HEK293T (cell line): ENCODE measurements at places on chromosomes 6 and 20.

- peak; percentile 23 for DNase-seq
Measured at GRCh38 chr6:88725111-88725975, 238.1 kb downstream of the RNGTT start.

GRCh38 chr6:89067796-89068195 is 12.8 kb upstream of the PNRC1 start:
- no peak for DNase-seq

DNA sequence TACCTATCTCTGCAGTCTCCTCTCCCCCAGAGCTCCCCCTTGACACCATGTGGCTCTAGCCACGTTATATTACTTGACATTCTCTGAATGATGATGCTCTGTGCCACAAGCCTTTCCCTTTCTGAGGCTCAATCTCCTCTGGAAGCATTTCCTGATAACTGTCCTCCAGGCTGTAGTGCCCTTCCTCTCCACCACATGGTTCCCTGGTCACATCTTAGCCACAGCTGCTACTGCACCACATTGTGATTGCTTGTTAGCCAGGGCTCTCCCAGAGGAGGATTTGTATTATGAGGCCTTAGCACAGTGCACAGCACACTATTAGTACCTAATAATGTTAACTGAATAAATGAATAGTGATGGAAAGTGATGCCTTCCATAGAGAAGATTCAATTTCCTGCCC is 63.9 kb upstream of the RCAN2 start:
- DNase-seq, result no peak

DNA sequence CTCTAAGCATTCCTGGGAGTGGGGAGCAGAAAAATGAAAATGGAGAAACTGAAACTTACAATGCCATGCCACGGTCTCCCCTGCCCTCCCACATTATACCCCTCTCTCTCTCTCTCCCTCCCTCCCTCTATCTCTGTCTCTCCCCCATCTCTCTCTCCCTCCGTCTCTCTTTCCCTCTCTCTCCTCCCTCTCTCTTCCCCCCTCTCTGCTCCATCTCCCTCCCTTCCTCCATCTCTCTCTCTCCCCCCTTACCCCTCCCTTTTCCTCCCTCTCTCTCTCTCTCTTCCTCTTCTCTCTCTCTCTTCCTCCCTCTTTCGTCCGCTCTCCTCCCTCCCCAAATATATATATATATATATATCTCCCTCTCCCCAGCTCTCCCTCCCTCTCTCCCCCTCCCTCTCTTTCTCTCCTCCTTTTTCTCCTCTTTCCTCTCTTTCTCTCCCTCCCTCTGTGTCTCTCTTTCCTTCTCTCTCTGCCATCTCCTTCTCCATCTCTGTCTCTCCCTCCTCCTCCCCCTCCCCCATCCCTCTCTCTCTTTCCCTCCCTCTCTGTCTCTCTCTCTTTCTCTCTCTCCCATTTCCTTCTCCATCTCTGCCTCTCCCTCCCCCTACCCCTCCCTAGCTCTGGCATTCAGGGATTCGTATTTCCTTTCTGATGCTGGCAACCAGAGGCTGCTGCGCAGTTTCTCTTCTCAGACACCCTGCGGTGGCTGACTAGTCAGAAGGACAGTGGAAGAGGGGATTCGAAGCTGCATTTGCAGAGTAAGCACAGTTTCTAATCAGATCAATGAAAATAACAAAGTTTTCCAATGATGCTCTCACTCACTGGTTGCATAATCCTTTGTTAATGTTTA is 13.9 kb upstream of the VAPB start:
- no peak for DNase-seq

DNA sequence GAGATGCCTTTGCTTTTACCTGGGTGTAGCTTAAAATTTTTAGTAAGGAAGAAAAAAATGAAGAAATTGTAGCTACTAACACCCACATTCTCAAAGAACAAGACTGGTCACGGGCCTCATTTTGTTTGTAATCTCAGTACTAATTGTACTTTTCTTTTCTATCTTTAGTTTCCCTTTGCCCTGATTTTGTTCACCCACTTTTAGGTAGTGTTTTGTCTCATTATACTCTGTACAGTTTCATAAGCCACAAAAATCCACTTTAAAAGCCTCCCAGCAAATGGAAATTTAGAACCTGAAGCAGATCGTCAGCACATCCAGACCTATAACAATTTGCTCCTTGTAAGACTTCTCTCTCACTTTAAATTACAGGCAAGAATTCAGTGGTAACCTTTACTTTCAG is 43.3 kb downstream of the TP53INP2 start:
- no peak for DNase-seq

DNA sequence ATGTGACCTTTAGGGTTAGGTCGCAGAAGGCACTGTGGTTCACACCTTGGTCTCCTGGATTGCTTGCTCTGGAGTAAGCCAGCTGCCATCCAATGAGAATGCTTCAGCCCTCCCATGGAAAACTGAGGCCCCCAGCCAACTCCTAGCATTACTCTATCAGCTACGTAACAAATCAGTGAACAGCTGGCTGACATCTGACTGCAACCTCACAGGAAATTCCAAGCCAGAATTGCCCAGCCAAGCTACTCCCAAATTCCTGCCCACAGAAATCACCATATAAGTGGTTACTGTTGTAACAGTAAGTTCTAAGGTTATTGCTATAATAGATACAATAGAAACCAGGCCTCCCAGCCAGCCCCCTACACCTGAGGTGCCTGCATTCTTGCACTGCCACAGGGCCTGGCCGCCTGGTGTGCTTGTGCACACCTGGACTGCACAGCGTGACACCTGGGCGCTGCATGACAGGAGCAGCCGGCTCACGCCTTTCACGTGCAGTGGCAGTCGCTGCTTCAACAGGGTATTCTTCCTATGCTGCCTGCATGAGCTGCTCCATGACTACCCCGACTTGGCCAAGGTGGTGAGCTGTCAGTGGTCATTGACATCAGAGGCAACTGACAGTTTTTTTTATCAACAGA is 429.7 kb upstream of the RUNX2 start:
- DNase-seq, result no peak

GRCh38 chr20:61191096-61191495 is 61.0 kb upstream of the CDH4 start:
- no peak for DNase-seq

GRCh38 chr6:162468326-162468725 is 259.2 kb downstream of the PRKN start:
- DNase-seq, result no peak

- DNase-seq, result no peak
Measured at GRCh38 chr6:87504441-87504840, 31.7 kb downstream of the SLC35A1 start.

DNA sequence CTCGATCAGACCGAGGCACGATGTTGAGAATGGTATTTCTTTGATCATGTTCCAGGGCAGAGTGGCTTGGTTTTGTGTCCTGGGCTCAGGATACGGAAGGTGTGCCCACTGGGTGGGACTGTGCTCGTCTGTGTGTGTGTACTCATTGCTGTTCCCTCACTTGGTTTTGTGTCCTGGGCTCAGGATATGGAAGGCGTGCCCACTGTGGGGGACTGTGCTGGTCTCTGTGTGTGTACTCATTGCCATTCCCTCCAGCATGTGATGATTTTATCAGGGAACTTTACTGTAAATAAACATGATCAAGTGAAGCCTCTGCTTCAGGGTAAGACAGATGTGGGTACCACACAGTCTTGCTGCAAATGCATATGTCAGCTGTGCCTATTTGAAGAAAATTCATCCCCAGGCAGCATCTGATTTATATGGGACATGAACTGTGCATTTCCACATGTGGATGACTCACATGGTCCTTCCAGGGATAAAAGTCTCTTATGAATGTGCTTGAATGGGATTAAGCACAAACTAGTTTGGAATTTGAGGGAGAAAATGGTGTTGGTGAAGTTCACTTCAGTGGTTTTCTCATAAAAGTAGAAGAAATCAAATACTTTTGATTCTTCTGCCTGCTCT is 274.3 kb downstream of the QKI start:
- no peak for DNase-seq

DNA sequence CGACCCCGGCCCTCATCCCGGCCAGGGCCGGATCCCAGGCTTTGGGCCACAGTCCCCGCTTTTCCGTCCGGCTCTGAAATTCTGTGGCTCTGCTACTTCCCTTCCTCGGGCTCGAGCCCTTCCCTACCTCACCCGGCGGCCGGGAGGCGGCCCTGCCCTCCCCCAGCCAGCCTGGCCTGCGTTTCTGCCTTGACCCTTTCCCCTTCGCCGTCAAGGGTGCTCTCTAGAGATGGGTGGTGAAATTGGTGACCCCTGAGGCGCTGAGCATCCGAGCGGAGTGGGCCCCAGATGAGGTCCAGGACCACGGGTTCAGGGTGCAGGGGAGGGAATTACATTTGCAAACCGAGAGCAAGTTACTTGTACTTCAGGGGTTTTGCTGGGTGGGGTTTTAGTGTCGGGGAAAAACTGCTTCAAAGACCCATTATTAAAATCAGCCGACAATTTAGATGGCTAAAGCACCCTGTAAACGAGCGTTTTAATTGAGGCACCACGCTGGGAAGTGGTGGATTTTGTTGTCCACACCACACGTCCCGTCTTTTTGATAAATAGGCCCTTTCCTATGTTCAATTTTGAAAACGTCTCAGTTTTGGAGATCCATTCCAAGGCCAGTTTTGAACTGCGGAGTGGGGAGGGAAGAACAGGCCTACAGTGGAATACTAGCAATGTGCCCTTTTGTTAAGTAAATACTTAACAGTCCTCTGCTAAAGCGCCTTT is 9.9 kb downstream of the TFAP2A start:
- no peak for DNase-seq

GRCh38 chr20:43983359-43983758 is 68.7 kb downstream of the TOX2 start:
- peak; percentile 55 for DNase-seq

GRCh38 chr6:170292111-170292406 is 1.2 kb upstream of the DLL1 start:
- no peak for DNase-seq

DNA sequence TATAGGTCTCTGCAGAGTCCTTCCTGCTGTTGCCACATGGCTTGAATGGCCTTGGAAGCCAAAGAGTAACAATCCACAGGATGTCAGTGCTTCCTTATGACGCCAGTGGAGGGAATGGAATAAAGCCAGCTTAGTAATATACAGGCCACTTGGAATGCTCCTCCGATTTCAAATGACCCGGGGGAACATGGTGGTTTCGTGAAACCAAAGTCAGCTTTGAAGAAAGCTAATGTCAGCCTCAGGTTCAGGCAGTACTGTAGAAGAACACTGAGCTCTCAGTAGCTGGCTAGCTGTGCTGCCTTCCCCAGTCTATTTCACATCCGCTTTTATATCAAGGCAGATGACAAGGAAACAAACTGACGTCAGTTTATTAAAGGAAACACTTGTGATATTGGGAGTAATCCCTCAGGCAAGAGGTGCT is 189.1 kb downstream of the DTNBP1 start:
- no peak for DNase-seq

DNA sequence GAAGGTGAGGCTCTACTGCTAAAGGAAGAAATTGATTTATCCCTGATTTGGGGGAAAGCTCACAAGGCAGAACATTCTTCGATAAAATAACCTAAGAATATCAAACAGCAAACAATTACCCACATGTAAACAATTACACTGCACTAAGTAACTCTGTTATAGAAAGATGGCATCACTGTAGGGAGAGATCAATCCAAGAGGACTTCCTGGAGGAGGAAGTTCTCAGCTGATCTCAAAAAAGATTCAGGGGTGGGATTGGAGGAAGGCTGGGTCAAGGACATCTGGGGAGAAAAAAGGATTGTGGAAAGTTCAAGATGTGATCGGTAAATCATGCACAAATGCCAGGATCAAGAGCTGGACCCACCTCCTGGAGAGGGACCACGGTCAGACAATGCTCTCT is 361.0 kb upstream of the SULF2 start:
- DNase-seq, result no peak

DNA sequence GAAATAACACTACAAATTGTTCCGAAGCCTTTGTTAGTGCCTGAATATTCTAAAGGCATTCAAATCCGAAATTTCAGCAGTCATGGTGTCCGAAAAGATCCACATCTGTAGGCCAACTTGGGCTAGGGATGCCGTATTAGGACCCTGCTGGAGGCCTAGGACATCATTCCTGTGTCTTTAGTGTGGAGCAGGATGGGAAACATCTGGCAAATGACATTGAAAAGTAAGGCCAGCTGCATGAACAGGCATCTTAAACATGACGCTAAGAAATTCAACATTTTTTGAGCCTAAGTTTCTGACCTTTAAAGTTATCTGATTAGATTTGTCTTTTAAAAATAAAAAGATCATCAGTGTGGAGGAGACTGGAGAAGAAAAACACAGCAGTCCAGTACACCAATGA is 91.3 kb downstream of the MYLK4 start:
- DNase-seq, result no peak

DNA sequence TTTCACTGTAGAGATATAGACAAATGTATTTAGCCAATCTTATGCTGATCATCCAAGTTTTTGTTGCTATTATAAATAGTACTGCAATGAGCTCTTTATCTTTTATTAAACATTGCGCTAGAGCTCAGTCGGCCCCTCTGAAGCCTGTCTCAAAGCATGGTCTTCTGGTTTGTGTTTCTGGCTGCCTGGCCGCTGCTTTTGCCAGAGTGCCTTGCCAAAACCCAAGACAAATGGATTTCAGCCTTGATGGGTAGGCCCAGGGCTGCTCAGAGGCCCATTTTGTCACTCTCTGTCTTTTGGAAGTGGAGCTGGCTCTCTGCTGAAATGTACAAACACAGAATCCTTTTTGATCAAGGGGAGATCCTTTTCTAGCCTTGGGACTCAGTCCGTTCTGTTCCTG is 102.9 kb upstream of the KCNG1 start:
- DNase-seq, result no peak

DNA sequence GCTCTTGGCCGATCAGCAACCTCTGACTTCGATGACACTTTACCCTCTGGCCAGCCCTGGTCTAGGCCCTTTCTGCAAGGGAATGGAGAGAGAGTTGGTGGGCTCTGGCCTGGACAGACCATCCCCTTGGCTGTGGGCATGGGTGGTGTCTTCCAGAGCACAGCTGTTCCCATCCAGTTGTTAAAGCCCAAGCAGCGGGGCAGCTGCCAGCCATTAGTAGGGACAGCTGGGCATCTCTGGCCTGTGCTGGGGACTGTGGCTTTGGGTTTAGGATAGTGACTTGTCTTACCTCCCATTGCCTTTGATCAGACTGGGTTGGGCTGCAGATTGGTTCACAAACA is 2.8 kb downstream of the CDC25B start:
- DNase-seq, result no peak

DNA sequence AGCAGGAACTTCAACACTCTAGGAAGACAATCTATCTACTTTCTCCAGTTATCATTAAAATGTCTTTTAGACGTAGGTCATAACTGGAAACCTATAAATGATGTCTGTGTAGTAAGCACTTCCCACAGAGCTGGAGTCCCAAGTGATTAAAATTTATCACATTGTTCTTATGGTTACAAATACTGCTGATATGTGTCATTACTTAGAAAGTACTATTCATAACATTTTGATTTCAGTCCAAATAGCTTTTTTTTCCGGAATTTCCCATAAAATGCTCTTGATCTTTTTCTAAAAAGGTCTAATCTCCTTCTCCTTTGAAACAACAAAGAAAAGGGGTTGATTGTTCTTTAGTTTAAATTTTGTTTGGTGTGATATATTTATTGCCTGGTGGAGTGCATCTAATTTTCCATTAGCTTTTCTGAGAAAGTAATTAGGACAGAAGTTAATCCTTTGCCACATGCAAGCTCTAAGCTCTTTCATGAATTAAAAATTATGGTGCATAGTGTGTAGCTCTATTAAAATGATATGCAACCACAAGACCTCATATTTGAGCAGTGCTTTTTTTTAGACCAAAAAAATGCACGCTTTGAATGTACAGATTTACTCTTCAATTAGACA is 132.7 kb upstream of the TCF21 start:
- DNase-seq, result no peak

GRCh38 chr6:157571269-157571668 is 190.3 kb downstream of the ZDHHC14 start:
- no peak for DNase-seq
